Activated CD4-positive, alpha-beta T cell treated with anti-CD3 and anti-CD28 coated beads for 36 hours (primary cell): ENCODE measurements at places on chromosomes 1 and 21.

DNA sequence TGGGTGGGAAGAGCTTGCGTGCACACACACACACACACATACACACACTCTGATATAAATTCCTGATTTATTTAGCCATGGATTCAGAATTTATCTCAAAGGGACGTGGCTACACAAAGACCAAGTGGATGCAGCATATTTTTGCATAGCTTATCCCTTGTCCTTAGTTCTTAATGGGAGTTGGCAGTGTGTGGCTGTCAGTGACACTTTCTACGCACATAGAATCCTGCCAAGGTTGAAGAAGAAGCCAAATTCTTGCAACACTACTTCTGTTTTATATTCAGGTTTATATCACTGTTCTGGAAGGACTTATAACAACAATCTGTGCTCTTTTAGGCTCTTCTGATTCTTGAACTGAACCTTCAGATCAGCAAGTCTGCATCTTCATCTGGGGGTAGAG is 292.7 kb downstream of the CAMTA1 start:
- DNase-seq: no peak

DNA sequence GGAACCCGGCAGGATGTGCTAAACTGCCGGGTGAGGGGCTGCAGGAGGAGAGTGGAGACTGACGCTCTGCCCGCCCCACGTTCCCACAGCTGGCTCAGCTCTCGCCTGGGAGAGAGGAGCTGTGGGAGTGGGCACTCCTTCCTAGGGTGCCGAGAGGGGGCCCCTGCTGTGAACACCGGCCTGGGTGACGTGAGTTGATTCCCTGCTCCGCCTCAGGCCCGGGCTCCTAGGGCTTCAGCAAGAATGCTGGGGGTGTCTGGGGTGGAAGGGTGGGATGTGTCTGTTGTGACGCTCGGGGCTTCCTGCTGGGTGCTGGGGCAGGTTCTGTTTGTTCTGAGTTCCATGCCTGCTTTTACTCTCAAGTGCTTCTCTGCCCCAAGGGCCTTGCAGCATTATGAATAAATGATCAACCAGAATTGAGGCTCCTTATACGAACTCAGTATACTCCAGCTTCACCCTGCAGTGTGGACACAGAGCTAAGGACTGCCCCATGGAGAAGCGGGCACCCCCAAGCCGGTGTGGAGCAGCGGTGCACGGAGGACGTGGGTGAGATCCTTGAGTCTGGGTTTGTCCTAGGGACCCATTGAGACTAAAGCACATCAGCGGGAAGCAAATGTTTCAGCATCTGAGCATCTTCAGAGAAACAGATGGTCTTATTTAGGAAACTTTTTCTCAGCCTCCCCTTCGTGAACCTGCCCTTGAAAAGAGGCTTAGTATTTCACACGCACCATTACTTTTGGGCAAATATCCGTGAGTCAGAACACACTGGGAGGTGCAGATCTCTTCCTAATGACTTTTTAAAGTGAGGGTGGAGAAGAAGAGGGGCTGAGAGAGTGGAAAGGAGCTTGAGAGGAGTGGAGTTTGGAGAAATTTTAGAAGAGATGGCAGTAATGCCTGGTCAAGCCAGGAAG is 41.7 kb downstream of the SYT6 start:
- DNase-seq: no peak

- no peak for DNase-seq
These were observed 282.9 kb downstream of the PTPRU start for GRCh38 chr1:29519108-29519787.

DNA sequence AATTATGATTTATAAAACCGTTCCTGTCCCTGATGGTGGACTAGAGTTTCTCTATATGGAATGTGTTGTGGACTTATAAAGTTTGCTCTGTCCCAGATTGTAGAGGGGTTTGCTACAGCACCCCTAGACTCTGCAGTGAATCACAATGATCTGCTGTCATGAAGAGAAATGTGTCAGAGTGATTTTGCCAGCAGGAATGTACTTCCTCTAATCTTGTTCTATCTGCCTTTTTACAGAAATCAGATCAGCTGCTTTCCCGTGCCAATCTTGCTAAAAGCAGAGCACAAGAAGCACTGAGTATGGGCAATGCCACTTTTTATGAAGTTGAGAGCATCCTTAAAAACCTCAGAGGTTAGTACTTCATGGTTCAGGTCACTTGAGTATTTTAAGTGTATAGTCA is 52.0 kb downstream of the LAMC2 start:
- no peak for DNase-seq

DNA sequence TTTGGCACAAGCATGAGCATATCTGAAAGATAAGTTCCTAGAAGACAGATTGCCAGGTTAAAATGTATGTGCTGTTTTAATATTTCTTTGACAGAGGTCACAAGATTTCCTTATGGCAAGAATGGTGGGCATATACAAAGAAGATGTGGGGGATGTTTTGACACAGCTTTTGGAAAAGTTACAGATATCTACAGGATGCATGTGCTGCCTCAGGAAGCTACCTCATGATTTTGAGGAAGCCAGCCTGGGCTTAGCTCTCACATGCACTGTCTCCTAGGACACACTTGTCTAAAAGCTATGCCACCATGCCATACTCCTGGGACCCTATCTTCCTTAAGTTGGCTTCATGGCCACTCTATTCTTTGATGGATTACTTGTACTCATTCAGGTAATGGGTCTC is 99.9 kb downstream of the C1orf94 start:
- no peak for DNase-seq

DNA sequence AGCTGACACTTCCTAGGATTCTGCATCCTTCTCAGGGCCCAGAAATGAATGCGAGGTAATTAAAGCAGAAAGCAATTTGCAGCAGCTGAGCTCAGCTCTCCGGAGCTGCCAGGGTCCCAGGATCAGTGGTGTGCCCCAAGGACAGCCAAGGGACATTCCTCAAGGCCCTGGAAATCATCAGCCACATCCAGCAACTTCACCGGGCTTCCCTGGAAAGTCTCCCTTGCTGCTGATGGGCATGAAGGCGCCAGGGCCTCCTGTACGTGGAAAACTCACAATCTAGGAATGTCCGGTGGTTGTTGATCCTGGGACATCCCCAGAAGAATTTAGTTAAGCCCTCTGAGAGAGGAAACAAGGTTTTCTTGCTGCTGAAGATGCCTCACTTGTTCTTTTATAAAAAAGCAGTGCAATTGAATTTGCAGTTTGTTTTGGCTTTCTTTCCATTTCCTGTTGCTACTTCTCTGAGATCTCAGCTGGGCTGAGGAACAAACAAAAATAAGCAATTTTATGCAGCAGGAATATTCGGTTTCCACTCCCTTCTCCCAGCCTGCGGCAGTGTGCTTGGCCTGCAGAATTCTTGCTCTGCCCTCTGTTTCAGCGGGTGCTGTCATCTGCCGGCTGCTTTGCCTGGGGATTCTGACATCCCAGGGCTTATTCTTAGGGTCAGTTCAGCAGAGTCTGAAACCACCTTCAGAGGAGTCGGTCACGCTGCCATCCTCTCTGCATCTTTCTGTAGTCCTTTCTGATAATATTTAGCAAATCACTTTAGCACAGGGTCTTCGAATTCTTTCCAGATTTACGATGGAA is 85.9 kb downstream of the TCP10L start:
- no peak for DNase-seq

DNA sequence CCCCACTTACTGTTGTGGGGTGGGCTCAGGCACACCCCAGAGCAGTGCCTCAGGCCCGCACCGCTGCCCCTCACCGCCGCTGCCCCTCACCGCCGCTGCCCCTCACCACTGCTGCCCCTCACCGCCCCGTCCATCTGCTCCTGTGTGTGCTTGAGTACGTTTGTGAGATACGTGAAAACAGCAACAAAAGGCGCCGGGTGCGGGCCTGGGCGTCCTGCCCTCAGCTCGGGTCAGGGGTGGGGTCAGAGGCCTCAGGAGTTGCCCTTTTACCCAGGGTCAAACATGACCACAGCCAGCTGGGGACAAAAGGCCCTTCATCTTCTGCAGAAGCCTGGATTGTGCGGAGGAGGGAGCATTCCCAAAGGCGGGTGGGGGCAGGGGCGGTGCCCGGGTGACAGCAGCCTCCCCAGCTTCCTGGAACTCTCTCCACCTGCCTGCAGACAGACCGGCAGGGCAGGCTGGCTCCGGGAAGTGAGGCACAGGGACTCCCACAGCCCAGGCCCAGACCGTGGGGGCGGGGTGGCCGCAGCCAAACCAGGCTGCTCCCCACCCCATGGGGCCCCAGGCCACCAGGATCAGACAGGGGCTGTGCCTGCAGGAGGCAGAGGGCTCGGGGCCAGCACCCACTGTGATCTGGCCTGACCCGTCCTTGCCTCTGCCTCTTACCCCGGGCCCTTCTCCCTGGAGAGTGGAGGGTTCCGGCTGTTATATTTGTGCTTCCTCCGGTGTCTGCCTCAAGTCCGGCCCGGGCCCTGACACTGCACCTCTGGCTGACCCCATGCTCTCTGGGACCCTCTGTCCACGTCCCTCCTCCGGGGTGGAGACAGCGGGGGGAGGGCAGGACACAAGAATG is 2.3 kb upstream of the VWA1 start:
- no peak for DNase-seq

GRCh38 chr1:220750131-220750515 is 2.0 kb downstream of the MTARC2 start:
- no peak for DNase-seq

- no peak for DNase-seq
These were observed 69.0 kb upstream of the RAVER2 start for GRCh38 chr1:64675718-64676345.

- DNase-seq: no peak
These were observed 4.1 kb downstream of the GPSM2 start for GRCh38 chr1:108880850-108881249.

DNA sequence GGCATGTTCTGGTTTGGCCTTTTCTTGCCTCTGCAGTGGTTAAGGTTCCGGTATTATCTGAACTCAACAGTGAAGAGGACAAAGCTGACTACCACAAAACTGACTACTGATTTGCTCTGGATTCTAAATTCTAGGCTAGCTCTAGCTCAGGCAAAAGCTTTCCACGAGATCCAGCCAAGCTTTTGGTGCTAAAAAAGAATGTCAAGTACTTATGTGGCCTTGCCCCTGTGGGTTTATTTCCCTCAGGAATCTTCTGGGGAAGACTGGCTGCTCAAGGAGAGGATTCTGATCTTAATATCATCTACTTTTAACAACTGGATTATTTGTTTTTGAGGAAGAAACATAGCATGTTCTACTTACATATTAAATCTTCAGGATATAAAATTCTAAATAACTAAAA is 26.1 kb upstream of the MTMR11 start:
- DNase-seq: no peak

GRCh38 chr21:33047231-33047630 is 21.5 kb downstream of the OLIG2 start:
- no peak for DNase-seq

DNA sequence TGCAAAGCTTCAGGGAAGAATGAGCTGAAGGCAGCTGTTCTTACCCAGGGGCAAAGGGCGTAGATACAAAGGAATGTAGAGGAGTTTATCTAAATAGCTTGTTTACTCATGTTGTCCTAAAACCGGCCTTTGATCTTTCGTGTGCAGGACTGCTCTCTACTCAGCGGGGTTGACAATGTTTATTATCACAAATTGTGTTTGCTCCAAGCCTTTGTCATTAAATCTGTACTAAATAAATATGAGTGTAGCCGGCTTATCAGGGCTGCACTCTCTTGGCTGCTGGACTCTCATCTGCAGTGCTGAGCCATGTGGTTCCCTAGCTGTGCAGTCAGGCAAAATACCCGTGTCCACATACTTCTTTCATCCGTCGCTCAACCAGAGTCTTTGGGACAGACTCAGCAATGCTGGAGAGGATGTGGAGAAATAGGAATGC is 199.0 kb downstream of the LBR start:
- no peak for DNase-seq

GRCh38 chr1:94522304-94522703 is 19.3 kb downstream of the F3 start:
- no peak for DNase-seq

DNA sequence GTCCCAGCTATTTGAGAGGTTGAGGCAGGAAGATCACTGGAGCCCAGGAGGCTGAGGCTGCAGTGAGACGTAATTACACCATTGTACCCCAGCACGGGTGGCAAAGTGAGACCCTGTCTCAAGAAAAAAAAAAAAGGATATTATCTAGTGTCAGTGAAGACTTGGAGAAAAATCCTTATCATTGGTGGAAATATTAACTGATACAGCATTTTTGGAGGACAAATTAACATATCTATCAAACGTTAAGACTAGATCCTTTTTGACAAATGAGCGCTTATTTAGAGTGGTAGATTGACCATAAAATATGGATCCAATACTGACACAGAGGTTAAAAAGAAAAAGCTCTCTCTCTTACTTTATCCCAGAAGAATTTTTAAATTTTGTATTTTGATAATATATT is 35.2 kb upstream of the DYRK1A start:
- no peak for DNase-seq

DNA sequence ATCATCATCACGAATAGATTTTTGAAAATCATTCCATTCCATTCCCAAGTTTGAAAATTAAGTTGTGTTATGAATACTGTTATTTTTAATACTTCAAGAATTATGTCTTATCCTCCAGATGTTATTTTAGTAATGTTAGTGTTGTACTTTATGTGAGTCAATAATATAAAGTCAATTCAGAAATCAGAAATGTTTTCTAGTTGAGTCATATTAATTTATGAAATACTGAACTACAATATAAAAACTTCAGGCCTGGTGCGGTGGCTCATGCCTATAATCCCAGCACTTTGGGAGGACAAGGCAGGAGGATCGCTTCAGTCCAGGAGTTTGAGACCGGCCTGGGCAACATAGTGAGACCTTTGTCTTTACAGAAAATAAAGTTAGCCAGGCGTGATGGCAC is 38.4 kb upstream of the GPR25 start:
- DNase-seq: no peak

DNA sequence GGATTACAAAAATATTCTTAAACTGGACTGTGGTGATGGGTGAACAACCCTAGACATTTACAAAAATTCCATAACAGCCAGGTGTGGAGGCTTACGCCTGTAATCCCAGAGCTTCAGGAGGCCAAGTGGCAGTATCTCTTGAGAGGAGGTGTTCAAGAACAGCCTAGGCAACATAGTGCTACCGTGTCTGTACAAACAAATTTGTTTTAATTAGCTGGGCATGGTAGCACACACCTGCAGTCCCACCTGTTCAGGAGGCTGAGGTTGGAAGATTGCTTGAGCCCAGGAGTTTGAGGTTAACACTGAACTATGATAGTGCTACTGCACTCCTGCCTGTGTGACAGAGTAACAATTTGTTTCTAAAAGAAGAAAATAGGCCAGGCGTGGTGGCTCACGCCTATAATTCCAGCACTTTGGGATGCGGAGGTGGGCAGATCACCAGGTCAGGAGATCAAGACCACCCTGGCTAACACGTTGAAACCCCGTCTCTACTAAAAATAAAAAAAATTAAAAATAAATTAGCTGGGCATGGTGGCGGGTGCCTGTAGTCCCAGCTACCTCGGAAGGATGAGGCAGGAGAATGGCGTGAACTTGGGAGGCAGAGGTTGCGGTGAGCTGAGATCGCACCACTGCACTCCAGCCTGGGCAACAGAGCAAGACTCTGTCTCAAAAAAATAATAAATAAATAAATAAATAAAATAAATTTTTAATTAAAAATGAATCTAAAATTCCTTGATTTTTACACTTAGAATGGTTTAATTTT is 37.1 kb downstream of the ARID4B start:
- DNase-seq: no peak

GRCh38 chr1:76832521-76832920 is 34.8 kb upstream of the ST6GALNAC5 start:
- DNase-seq: no peak
